ENCODE measurements at places on chromosomes 13 and 19.

GRCh38 chr19:34838753-34839431, 65.9 kb upstream of the ZNF599 start:
- no peak for DNase-seq

- DNase-seq: no peak
Observed at GRCh38 chr13:94009701-94010100, 469.8 kb downstream of the DCT start.

GRCh38 chr19:4347521-4347920, 4.2 kb downstream of the MPND start:
- DNase-seq: no peak

DNA sequence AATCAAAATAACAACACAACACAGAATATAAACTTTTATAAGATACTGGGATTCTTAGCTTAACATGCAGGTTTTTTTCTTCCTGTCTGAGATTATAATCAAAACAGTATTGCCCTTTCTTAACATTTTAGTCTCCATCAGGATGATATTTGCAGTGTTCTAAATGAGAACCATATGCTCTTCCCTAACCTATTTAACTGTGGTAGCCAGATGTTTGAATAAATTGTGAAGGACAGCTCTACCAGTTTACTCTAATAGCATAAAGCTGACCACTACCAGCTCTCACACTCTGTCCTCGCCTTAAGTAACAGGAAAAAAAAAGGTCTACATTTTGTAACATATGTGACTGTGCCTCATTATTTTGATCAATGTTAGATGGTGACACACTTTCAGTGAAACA, 618.7 kb upstream of the SGCG start:
- no peak for DNase-seq

GRCh38 chr13:94588541-94588940, 7.4 kb downstream of the TGDS start:
- DNase-seq: no peak

DNA sequence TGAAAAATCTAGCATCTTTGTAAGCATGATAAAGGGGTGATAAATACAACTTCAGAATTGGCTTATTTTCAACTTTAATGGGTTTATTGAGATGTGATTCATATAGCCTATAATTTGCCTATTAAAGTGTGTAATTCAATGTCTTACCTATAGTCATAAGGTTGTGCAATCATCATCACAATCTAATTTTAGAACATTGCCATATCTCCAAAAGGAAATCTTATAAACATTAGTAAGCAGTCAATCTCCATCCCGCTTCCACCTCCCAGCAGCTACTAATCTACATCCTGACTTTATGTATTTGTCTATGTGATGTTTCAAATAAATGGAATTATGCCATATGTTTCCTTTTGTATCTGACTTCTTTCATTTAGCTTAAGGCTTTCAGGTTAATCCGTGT, 145.2 kb upstream of the KLHL1 start:
- DNase-seq: no peak

DNA sequence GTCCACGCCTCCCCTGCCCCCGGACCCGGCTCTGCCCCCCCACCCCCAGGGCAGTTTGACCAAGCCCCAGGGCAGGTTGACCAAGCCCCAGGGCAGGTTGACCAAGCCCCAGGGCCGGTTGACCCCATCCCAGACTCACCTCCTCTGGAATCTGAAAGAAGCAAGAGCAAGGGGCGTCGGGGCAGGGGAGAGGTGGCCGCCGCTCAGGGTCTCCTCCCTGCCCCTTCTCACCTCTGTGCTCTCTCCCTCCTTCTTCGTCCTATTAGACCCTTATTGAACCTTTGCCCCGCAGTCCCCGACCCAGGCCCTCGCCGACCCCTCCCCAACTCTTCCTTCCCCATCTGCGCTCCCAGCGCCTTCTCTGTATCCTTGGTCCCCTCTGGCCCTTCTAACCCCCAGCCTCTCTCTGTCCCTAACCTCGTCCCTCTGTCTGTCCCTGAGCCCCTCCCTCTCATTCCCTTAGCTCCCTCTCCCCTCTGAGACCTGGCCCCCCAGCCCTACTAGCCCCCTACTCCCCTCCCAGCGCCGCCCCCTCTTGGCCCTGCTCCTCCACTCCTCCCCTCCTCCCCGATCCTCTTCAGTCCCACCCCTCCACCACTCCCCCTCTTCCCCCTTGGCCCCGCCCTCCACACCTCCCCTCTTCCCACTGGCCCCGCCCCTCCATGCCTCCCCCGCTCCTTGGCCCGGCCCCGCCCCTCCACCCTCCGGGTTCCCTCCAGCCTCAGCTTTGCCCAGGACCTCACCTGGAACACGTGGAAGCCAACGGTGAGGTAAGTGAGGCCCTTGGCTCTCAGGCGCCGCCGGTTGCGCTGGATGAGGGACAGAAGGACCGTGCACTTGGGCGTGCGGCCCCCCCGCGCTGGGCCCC, 7.6 kb downstream of the CAPN12 start:
- DNase-seq: no peak
